ENCODE measurements at places on chromosomes 3 and 15. TPM values are rescaled to one million over a fixed set of nuclear protein-coding genes. Genes with fewer than 3 reads are reported as not detected.

CEMIP gene
- total RNA-seq, result 0.20 TPM

TPRG1 gene
- total RNA-seq, result 0.04 TPM

LRRC2 gene
- not detected for total RNA-seq

ALCAM gene
- total RNA-seq, result 0.85 TPM

GOLGA6L10 gene
- not detected for total RNA-seq

LAMB2 gene
- 49.7 TPM for total RNA-seq

PPM1L gene
- total RNA-seq, result 4.4 TPM

IQGAP1 gene
- 100 TPM for total RNA-seq

- H3K4me3 ChIP-seq, result no peak overlapping the region
- H3K4me1 ChIP-seq, result peaks cover 3% of the 10 kb centered on the region
- no peak for DNase-seq
- H3K36me3 ChIP-seq, result peaks cover 7% of the 10 kb centered on the region
- H3K27me3 ChIP-seq, result no peaks in the 10 kb centered on the region
Observed at GRCh38 chr3:16349986-16350596, 85.1 kb downstream of the OXNAD1 start.

DNA sequence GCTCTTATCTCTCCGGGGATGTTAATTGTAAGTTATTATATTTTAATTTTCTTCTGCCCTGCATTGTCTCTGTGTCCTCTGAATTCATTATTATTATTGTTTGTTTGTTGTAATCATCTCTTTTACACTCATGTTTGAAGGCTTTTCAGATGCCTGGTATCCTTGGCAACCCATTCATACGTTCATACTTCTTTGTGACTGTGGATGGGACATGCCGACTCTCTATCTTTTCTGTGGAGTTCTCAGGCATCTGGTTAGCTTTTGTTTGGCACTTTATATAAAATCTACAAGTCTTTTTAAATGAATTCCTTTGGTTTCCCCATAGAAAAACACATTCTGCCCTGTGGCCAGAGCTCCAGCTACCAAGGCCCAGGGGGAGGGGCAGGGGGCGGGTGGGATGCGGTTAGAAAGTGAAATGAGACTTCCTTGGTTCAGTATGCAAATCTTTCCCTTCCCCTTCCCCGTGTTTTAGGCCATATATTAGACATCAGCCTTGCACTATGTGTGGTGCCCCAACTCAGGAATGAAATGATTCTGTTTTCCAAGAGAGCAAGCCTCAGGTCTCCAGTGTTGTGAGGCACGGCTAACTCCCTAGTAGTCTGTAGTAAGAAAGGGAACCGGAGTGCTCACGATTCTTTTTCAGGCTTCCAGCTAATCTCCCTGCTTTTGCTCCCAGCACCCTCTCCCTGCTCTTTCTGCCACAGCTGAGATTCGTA, 79.2 kb downstream of the SST start:
- no peaks in the 10 kb centered on the region for H3K4me1 ChIP-seq
- H3K36me3 ChIP-seq, result no peaks in the 10 kb centered on the region
- no peak for DNase-seq
- no peak overlapping the region for H3K27ac ChIP-seq
- H3K4me3 ChIP-seq, result no peak overlapping the region

GRCh38 chr3:11145888-11146287, 8.4 kb upstream of the HRH1 start:
- no peaks in the 10 kb centered on the region for H3K27me3 ChIP-seq
- no peak overlapping the region for H3K27ac ChIP-seq
- no peak overlapping the region for H3K4me3 ChIP-seq
- no peaks in the 10 kb centered on the region for H3K36me3 ChIP-seq
- H3K4me1 ChIP-seq, result no peaks in the 10 kb centered on the region
- DNase-seq, result no peak

DNA sequence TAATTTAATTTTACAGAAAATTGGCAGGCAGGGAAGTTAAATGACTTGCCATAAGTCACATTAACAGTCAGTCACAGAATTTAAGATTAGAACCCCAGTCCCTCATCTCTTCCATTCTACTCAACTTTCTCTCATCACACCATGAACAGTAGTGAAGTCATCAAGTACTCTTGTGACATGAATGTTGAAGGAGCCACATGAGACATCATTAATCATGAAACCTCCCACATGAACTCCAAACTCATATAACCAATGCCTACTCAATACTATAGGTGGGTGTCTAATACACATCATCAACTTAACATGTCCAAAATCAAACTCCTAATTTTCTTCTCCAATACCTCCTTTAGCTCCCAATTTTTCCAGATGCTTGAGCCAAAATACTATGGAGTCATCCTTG, 19.5 kb downstream of the PHC3 start:
- H3K27me3 ChIP-seq, result no peaks in the 10 kb centered on the region
- DNase-seq, result no peak
- no peak overlapping the region for H3K4me3 ChIP-seq
- H3K36me3 ChIP-seq, result peaks cover 52% of the 10 kb centered on the region

GRCh38 chr15:31461911-31462480, 135.4 kb downstream of the KLF13 start:
- no peaks in the 10 kb centered on the region for H3K27me3 ChIP-seq
- DNase-seq, result no peak
- no peaks in the 10 kb centered on the region for H3K36me3 ChIP-seq
- no peaks in the 10 kb centered on the region for H3K4me1 ChIP-seq

DNA sequence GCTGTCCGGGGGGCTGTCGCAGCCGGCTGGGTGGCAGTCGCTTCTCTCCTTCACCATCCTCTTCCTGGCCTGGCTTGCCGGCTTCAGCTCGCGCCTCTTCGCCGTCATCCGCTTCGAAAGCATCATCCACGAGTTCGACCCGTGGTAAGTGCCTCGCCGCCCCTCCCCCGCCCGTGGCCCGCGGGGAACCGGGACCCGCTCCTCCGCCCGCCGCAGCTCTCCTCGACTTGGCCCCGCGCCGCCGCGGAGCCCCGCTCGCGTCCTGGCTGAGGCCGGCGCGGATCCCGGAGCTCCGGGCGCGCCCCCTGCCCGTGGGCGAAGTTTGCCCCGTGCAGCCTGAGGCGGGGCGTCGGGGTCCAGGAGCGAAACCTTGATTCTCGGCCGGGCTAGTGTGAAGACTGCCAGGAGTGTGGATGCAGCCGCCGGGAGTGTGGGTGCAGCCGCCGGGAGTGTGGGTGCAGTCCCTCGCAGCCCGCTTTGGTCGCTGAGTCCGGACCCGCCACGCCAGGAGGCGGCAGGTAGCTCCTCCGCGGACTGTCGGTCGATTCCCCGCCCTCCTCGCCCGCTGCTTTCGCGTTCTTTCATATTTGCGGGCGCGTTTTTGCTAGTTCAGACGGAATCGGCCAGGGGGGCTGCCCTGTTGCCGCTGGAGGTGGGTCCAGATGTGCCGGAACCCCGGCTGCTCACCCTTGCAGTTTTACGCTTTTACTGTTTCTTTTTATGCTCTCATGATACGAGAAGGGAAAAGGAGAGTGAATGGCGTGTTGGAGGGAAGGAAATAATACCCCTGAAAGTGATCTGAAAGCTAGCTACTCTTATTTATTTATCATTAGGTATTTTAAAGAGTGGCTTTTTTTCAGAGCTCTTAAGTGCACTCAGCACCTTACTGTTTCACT, 692 bp downstream of the STT3B start:
- no peaks in the 10 kb centered on the region for H3K36me3 ChIP-seq
- DNase-seq, result peak; percentile 23
- H3K27me3 ChIP-seq, result no peaks in the 10 kb centered on the region
- no peaks in the 10 kb centered on the region for H3K4me1 ChIP-seq
- peak overlapping the region; percentile 92 for H3K27ac ChIP-seq

DNA sequence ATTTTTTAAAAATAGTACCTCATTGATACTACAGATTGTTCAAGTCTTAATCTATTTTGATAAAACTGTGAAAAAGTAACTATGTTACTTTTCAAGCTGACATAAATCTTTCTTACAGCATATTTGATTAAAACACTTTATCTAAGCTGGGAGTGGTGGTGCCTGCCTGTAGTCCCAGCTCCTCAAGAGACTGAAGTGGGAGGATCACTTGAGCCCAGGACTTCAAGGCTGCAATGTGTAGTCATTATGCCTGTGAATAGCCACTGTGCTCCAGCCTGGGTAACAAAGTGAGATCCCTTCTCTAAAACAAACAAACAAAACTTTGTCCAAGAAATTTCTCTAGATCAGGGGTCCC, 59.6 kb upstream of the NEDD4 start:
- H3K27me3 ChIP-seq, result no peaks in the 10 kb centered on the region
- H3K27ac ChIP-seq, result no peak overlapping the region
- H3K36me3 ChIP-seq, result no peaks in the 10 kb centered on the region
- H3K4me1 ChIP-seq, result no peaks in the 10 kb centered on the region
- no peak for DNase-seq

- no peak overlapping the region for H3K27ac ChIP-seq
- DNase-seq, result no peak
- H3K36me3 ChIP-seq, result no peaks in the 10 kb centered on the region
- H3K4me1 ChIP-seq, result no peaks in the 10 kb centered on the region
Observed at GRCh38 chr3:14806641-14807263, 12.0 kb upstream of the FGD5 start.

GRCh38 chr15:36884936-36885635, 215.3 kb downstream of the MEIS2 start:
- no peaks in the 10 kb centered on the region for H3K27me3 ChIP-seq
- H3K4me1 ChIP-seq, result no peaks in the 10 kb centered on the region
- no peak overlapping the region for H3K4me3 ChIP-seq
- DNase-seq, result no peak
- 0 out of 2 replicates have a peak, but pooled peaks cover under 1% of the 10 kb centered on the region for H3K36me3 ChIP-seq

- no peak overlapping the region for H3K4me3 ChIP-seq
- no peak overlapping the region for H3K27ac ChIP-seq
- no peaks in the 10 kb centered on the region for H3K36me3 ChIP-seq
Observed at GRCh38 chr3:66355394-66355793, 134.6 kb downstream of the SLC25A26 start.

- no peak for DNase-seq
- H3K36me3 ChIP-seq, result no peaks in the 10 kb centered on the region
- H3K27ac ChIP-seq, result no peak overlapping the region
- H3K4me3 ChIP-seq, result no peak overlapping the region
- H3K4me1 ChIP-seq, result peaks cover 35% of the 10 kb centered on the region
Observed at GRCh38 chr15:50824514-50824913, 59.0 kb upstream of the SPPL2A start.

DNA sequence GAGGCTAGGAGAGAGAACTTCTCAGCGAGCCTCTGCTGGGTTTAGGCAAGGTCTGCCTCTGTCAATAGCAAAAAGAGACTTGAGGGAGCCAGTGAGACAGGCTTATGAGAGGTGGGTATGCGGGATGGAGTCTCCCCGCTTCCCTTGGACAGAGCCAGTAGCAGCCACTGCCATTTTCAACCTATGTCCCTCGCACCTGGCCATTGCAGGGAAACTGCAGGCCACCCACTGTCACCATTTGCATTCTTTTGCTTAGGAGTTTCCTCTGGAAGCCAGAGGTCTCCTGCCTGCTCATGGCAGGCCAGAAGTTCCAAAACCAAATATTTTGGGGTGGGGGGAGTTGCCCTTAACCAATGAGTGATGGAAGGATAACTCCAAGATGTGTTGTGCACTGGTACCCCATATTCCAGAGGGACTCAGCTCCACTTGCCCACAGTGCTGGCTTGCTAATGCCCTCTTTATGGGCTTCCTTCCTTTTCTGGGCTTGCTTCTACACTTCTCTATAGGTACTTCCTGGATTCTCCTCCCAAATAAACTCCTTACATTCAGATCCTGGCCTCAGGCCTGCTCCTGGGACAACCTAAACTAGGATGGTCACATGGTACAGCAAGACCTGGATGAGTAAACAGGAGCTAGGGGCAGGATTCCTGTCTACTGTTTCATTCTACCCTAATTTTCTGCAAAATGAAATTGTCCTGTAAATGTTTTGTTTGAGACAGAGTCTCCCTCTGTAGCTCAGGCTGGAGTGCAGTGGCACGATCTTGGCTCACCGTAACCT, 108.9 kb upstream of the PROK2 start:
- no peaks in the 10 kb centered on the region for H3K36me3 ChIP-seq
- no peak overlapping the region for H3K4me3 ChIP-seq
- DNase-seq, result no peak

DNA sequence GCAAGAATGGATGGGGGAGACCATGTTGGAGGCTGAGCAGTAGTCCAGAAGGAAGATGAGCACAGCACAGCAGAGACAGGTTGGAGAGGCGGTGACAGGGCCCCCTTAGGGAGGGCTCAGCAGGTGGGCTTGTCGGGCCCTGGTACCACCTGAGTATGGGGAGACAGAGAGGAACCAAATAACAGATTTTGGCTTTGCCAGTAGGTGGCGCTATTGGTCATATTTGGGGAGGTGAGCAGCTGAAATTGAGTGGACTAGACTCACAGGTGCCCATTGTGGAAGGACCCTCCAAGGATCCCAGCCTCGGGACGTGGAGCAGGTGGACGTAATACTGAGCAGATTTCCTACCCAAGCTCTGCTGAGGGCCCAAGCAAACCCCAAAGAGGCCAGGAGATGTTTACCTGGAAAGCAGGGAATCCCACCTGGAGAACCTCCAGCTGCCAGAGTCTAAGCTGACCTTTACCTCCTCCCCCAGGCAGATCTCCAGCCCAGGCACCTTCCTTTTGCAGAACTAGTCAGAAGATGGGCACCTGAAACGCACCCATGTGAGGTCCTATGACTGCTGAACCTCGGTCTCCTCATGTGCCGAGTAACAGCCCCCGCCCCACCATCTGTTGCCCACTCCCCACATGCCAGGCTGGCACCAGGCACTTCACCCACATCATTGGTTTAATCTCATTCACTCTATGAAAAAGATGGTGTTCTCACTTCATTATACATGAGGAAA, 24.6 kb upstream of the CORO2B start:
- H3K27ac ChIP-seq, result no peak overlapping the region
- peak; percentile 71 for DNase-seq
- peaks cover 4% of the 10 kb centered on the region for H3K27me3 ChIP-seq
- H3K36me3 ChIP-seq, result no peaks in the 10 kb centered on the region
- no peak overlapping the region for H3K4me3 ChIP-seq

Data from SJCRH30 (cell line).